Hippocampal formation (tissue), 2 donors: ENCODE measurements at places on chromosomes 11 and 22.

DNA sequence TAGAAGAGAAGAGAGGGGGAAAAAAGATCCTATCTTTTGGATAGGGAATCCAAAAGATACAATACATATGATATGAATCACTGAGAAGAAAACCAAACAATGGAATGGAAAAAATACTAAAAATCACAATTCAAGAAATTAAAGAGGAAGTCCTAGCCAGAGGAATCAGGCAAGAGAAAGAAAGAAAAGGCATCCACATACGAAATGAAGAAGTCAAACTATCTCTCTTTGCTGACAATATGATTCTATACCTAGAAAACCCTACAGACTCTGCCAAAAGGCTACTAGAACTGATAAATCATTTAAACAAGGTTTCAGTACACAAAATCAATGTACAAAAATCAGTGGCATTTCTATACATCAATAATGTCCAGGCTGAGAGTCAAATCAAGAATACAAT, 91.4 kb downstream of the EFCAB6 start:
- no peak for DNase-seq

DNA sequence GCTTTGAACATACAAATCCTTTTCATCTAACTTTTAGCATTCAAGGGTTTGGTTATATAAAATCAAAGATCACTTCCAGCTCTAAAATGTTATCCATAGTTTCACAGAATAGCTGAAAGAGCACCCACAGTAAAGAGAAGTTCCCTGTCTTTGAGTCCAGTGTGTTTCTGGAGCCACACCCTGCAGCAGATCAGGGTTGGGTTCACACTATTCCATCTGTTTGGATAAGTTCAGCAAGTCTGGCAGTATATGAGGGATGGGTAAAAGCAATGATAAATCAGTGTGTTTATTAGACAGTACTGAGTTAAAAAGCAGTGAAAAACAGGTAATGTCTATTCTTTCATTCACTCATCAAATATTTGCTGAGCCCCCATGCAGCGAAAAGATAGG, 135.8 kb upstream of the PITPNB start:
- no peak for DNase-seq

DNA sequence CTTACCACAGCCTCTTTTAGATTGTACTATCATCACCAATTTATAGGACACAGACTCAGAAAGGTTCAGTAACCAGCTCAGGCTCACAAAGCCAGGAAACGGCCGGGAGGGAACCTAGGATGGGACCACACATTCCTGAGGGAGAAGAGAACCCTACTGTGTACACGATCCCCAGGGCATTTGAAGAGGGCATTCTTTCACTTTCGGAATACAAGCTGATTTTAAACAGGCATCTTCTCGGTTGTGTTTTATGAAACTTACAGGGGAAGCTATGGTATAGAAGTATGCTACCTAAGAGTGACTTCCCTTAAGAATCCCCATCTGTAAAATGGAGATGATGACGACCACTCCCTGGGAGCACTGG, 19.0 kb downstream of the SMCO4 start:
- no peak for DNase-seq

- no peak for DNase-seq
Observed at GRCh38 chr11:71263386-71263785, 11.0 kb upstream of the SHANK2 start.

DNA sequence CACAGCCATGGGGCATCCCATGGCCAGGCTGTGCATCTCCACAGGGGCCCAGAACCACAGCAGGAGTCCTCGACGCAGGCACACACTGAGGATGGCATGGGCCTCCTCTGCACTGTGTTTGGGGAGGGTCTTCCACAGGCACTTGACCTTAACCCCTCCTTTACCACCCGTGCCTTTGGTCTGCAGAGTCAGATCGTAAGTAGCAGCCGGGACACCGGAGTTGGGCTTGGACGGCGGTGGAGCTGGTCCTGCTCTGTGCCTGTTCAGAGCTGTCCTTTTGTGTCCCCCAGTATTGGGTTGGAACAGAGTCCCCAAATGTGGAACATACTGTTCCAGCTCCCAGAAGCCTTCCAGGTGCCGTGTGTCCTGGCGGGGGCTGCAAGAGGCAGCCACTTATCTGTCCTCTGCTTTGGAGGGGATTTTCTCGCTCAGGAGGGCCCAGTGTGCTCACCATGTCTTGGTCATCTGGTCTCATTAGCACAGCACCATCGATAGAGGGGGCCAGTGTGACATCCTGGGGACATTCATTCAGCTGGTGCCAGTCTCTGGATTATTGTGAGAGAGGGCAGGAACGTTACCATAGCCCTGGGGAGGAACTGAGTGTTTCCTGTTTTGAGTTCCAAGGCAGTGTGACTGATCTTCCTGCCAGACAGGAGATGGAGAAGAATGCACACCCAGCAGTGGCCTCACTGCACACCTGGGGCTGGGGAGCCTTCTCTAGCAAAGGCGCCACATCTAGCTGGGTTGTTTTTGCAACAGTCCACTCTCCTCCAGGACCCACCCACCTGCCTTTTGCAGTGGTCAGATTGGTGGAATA, 12.4 kb downstream of the CRELD2 start:
- peak; percentile 79 for DNase-seq

DNA sequence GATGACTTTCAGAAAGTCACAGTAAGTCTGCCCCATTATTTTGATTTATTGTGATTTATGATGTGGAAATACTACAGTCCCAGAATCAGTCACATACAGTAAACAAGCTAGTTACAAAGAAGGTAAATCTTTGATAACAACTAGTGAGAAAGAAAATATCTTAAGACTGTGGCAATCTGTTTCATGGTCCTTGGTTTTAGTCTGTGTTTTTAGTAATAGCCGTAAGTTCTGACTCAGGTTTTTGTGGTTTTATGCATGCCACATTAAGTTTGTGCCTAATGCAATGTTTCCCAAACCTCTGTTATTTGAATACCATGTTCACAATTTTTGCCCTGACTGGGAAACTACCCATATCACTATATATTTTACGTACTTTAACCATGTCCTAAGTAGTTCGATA, 6.7 kb downstream of the CEP295 start:
- DNase-seq, result no peak

- DNase-seq, result no peak
Observed at GRCh38 chr11:30758946-30759504, 172.9 kb upstream of the MPPED2 start.

DNA sequence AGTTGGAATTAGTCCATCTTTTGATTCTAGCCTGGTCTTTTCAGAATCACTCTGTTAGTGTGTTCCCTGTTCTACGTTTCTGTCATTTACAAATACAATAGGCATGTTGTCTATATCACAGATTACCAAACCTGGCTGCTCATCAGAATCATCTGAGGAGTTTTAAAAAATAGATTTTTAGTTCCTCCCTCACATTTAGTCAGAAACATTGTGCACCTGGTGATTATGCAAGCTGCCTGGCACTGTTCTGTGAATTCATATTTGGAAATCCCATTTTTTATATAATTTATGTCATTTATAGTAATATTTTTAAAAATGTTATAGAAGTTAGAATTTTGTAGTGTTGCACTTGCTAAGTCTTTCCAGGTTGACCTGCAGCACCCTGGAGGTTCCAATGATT, 107.3 kb downstream of the PDE3B start:
- no peak for DNase-seq

- no peak for DNase-seq
Observed at GRCh38 chr11:100777736-100778135, 90.6 kb downstream of the ARHGAP42 start.

DNA sequence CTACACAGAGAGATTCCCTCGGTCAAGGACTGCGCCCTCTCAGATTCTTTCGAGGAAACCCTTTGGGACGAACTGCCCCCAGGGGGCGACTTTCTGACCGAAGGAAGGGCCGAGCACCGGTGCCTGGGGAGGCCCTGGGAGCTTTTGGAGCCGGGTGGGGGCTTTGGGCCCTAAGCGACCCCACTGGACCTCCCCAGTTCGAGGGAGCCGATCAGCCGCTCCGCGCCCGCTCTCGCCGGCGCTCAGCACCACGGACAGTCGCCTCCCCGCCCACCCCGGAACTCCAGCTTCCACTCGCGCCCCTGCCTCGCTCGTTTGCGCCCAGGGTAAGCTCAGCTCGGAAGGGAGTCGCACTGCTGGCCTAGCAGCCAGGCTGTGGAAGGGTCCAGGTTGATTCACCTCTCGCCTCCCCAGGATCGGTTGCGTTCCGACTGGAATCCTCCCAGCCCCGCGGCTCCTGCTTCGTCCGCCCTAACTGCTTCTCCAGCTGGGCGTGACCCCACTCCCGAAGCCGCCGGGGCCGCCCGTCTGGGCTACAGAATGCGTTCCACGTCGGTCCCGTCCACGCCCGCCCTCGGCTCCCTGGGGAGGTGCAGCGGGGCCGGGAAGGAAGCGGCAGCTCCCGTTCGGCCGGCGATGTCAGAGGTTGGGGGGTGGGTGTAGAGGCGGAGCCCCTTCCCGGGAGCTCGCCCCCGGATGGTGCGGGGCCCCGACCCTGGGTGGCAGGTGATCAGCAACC, 428 bp downstream of the SCN3B start:
- DNase-seq, result no peak

DNA sequence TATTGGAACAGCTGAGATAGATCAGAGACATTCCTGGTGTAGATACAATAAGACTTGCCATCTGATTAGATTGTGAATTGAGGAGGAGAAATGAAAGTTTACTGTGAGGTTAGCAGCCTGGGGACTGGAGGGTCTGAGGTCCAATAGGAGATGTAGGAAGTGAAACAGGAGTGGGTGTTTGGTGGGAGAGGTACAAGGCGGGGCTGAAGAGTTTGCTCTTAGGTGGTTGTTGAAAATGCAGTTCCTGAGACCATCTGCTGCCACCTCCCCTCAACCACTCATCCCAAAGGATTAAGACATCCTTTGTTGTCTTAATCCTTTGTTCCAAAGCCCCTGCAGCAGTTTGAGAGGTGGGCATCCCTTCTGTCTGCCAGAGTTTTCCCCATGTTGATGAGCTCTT, 14.8 kb downstream of the PIWIL4 start:
- DNase-seq, result no peak

DNA sequence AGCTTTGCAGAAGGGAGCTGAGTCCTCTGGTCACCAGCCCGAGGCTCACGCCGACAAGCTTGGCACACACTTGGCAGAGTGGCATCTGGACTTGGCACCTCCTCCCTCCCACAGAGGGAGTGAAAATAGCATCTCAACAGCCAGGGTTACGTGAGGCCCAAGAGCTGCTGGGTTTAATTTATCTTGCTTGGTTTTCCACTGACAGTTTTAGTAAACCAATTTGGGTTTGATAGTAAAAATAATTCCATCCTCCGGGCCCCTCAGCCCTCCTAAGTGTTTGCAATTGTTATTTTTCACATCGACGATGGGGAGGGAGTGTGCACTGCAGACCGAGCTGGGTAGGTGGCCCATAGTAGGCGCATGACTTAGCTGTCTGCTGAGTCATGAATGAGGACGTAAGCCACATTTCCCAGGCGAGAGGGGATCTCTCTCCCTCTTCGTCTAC, 107.6 kb upstream of the ASPHD2 start:
- peak; percentile 44 for DNase-seq

DNA sequence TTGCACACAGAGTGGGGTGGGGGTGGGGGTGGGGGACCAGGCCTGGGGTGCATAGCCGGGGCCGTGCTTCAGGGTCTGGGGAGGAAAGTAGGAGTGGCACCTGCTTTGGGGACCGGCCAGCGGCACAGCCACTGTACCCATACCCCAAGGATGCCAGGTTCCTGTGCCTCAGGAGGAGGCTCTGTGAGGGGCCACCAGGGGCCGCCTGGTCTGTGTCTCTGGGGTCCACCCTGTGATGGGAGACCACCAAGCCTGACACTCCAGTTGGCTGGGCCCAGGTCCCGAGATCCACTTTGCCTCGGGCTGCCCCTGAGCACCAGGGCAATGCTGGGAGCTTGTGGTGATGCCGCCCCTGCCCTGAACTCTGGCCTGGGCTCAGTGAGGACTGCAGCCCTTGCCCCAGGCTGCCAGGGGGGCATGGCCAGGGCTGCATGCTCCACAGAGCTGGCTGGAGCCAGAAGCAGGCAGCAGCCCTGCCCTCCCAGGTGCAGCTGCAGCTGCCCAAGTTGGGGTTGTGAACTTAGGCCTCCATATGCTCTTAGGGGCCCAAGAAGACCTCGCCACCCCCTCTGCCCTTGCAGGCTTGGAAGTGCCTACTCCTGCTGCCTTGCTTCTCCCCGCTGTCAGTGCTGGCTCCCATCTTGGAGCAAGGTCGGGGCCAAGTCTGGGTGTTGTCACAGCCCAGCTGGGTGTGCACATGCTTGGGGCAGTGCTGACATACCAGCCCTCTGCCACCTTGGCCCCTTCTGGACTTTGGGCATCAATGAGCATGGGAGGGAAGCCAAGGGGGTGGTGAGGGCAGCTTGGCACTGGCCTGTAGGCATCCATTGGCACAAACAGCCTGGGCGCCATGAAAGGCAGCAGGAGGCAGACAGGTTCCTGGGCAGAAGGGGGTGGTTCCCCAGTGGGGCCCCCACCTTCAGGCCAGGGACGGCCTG, 123.3 kb upstream of the THY1 start:
- no peak for DNase-seq

- DNase-seq, result peak; percentile 62
Observed at GRCh38 chr11:64341851-64342791, 2.1 kb downstream of the CCDC88B start.

- DNase-seq, result no peak
Observed at GRCh38 chr11:112504056-112504455, 243.4 kb upstream of the PLET1 start.

DNA sequence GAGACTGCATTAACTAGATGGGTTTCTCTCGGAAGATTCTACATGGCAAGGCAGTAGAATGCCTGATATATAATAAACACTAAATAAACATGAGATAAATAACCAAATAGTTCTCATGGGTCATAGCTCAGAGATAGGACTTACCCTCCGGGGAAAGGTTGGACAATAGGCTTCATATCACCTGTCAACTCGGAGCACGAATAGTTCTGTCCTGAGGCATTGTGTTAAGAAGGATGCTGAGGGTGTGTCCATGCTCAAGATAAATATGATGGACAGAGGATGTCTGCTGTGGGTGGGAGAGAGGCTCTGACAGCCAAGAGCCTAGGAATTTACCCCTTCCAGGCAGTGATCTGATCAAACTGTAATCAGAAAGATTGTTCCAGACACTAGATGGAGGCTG, 474.0 kb downstream of the MIAT start:
- DNase-seq, result no peak

DNA sequence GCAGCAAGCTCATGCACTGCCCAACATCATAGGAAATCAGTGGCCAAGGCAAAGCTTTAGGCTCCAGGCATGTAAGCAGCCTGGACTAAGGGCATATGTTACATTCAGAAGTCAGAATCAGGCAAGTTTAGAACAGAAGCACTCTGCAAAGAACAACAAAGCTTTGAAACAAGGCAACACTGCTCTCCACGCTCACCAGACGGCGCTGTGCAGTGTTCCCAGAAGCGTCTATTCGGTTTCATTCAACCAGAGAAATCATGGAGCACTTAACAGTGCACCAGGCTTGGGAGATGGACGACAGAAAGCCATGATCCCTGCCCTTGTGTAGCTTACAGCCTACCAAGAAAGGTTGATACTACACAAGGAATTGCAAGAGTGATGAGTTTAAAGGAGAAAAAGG, 555.8 kb downstream of the BUD13 start:
- no peak for DNase-seq

GRCh38 chr11:109972939-109973338, 120.3 kb upstream of the ZC3H12C start:
- no peak for DNase-seq
